Progenitor cell of endocrine pancreas (in vitro differentiated cells): ENCODE measurements at places on chromosomes 5 and 9.
A peak's percentile ranks its signal among the peaks of the same experiment; 100 is the strongest.

GRCh38 chr5:67144183-67144639, 52.4 kb downstream of the CD180 start:
- no peak for DNase-seq

DNA sequence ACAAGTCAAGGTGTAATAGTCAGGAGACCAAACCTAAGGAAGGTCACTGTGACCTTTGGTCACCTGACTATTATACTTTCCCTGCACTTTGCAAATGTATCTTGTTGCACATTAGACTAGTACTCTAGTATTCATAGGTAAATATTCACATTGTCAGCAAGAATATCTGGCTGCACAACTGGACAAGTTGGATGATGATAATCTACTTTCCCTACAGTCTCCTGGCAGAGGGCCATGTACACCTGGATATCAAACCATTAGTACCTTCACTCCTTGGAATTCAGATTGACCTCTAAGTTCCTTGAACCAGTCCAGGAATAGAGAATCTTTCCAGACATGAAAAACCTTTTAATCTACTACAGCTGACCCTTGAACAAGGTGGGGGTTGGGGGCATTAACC, 344.8 kb downstream of the DEPDC1B start:
- DNase-seq = no peak

- DNase-seq = no peak
Observed at GRCh38 chr5:644509-644908, 32.4 kb downstream of the CEP72 start.

DNA sequence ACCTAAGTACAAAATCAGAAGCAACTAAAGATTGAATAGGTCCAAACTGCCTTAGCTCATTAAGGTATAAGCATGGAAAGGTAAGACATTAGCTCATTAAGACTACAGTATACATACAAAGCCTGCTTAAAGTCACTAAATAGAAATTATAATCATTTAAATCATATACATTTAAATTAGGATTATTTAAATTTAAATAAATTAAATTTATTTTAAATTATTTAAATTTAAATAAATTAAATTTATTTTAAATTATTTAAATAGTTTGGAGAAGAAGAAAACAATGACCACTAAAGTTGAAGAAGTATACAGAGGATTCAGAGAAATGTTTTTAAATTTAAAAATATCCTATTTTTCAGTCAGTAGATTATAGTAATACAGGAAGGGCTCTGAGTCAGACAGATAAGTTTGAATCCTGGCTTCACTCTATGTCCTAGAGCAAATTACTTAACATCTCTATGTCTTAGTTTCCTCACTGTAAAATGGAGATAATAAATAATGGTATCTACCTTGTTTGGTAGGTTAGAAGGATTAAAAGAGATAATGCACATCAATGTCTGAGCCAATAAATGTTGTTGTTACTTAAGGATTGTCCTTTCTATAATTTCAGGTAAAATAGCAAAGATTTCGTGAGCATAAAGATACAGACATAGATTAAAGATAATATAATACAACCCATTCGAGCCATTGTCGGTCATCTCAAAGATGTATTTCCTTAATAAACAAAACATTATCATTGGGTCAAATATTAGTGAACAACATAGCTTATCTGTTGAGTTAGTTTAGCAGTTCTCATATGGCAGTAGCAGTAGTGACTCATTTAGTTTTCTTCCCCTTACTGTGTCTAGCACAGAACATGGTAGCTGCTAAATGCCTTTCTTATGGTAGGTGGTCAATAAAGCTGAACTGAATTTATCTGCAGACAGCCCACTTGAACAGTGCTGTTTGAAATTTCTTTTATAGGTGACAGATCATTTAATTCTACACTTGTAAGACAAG, 100.6 kb downstream of the KIAA0825 start:
- no peak for DNase-seq

- no peak for DNase-seq
Observed at GRCh38 chr5:6255956-6256355, 122.4 kb downstream of the MED10 start.

GRCh38 chr5:170444969-170445505, 55.9 kb upstream of the KCNMB1 start:
- DNase-seq = no peak

GRCh38 chr5:9251379-9251980, 294.4 kb downstream of the SEMA5A start:
- no peak for DNase-seq

GRCh38 chr5:40873286-40873880, 32.2 kb downstream of the CARD6 start:
- no peak for DNase-seq

DNA sequence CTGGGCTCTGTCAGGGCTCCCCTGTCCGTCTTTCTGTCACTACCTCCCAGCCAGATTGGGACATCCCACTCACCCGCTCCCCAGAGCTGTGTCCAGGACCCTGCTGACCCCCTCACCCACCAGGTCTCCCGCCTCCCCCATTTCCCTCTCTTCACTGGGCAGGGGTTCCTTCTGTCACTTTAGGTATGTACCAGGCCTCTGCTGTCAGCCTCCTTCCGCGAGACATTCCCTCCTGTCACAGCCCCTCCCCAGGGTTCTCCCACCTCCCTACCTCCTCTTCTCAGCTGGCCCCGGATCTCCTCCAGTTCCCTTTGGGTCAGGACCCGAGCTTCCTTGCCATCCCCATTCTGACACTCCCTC, 488 bp downstream of the POLR1E start:
- no peak for DNase-seq

- DNase-seq = no peak
Observed at GRCh38 chr9:109101810-109102209, 17.9 kb downstream of the TMEM245 start.

- DNase-seq = no peak
Observed at GRCh38 chr9:29289365-29289764, 1716.1 kb upstream of the C9orf72 start.

DNA sequence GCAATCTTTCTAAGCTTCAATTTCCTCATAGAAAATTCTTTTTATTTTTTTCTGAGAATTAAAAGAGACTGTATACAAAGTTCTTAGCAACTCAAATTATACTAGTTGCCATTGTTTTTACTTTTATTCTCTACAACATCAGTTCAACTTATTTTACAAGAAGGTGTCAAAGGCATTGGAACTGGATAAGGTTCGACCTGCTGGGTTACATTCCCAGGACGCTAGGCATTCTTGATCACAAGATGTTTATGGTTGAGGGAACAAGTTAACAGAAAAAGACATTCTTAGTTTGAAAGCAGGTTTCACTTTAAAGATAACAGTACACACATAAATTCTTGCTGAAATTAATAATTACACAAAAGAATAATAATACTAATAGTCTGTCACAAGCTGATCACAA, 163.5 kb upstream of the SNX2 start:
- no peak for DNase-seq

GRCh38 chr9:137969008-137969407, 91.4 kb downstream of the CACNA1B start:
- DNase-seq = no peak

DNA sequence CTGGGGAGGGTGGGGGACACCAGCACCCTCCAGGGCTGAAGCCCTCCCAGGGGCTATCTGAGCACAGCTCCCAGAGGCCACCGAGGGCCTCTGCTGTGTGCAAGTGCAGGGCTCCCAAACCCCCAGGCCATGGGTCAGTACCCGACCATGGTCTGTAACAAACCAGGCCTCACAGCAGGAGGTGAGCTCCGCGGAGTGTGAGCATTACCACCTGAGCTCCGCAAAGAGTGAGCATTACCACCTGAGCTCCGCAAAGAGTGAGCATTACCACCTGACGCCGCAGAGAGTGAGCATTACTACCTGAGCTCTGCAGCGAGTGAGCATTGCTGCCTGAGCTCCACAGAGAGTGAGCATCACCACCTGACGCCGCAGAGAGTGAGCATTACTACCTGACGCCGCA, 152.9 kb upstream of the IRX2 start:
- DNase-seq = no peak

DNA sequence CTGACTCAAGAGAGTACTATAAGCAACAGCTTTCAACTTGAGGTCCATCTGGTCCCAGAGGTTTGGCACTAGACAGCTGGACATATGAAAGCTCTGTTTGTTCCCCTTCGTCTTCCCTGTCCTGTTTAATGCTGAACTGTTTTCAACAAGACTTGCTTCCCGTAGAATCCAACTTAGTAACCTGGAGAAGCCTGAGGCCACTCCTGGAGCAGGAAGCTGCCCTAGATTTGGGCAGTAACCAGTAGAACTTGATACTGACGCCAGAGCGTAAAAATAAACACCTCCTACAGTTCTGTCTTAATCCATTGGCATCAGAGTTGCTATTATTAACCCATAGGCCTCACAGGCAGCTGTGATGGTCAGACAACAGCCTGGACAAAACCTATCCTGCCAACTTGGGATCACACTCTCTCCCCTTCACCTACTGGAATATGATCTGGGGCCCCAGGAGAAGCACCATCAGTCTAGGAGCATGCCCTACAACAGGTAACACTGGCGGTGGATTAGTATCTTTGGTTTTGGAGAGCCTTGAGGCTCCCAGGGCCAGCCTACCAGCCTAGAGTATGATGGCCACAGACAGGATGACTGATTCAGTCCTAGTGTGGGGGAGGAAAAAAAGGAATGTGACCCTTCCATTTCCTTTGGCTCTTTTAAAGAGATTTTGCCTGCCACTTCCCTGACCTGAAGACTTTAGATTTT, 29.2 kb downstream of the RUSC2 start:
- DNase-seq = no peak

GRCh38 chr9:124855566-124855943, 2.3 kb downstream of the WDR38 start:
- no peak for DNase-seq

- DNase-seq = no peak
Observed at GRCh38 chr9:124839612-124840299, 13.5 kb upstream of the WDR38 start.

- DNase-seq = no peak
Observed at GRCh38 chr9:117405950-117406705, 8.7 kb downstream of the ASTN2 start.

DNA sequence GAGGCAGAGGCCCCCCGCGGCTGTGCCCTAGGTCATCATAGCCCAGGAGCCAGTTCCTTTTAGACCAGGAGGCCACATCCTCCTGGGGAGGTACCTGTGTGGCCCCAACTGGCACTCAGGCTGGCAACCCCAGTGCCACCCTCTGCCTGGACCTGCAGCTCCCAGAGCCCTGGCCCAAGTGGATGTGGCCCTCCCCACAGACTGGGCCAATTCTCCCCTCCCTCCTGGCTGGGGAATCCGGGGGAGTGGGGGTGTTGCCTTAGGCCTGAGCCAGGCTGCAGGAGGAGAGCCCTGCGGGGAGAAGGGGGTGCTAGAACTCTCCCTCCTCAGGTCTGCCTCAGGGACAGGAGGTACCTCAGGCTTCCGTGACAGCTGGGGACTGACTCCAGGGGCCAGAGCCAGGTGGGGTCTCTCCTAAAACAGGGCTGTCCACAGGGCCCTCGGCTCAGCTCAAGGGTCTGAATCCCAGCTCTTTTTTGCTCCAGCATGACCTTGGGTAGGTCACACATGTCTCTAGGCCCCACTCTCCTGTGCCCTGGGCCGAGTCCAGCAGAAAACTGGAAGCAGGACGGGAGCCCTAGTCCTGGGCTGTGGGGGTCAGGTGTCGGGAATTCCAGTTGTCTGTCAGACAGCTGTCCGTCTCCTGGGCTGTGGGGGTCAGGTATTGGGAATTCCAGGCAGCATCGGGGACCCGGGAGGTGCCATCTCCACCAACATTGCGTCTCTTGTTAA, 9.6 kb downstream of the DNLZ start:
- no peak for DNase-seq

DNA sequence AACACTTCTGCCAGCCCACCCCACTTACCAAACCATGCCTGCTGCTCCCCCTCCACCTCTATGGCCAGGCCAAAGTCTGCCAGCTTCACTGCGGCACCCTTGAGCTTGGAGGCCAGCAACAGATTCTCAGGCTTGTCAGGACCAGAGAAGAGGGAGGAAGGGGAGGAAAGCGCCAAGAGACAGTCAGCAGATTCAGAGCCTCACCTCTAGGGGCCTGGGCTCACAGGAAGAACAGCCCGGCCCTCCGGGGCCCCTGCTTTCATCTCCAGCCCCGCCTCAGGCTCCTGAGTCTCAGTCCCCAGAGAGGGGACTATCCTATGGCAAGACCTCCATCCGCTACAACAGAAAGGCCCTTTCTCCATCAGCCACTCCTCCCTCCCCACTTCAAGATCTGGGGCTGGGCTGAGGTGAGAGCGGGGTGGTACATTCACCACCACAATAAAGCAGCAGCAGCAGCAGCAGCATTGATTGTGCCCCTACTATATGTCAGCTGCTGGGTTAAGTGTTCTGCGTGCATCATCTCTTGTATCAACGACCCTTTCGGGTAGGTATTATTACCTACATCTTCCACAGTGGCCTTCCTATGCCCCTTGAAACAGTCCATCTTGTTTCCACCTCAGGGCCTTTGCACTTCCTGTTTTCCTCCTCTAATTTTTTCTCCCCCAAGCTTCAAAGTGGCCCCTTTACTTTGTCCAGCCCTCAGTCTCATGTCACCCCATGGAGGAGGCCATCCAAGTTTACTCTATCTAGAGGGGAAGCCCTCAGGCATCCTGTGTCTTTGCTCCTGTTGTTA, 36.0 kb downstream of the CAMK2A start:
- no peak for DNase-seq

DNA sequence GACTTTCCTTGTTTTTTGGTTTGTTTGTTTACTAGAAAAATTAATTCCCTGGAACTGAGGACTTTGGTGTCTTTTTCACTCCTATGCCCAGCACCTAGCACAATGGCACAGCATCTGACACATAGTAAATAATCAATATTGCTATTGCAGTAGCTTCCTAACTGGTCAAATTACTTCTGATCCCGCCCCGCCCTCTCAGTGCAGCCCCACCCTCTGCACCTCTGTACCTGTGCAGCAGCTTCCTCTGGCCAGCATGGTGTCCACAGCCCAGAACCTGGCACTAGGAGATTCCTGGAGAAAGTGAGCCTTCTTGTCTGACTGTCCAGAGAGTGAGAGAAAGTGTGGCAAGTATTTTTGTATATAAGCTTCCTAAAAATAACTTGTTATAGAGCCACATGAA, 343.2 kb downstream of the ZNF608 start:
- no peak for DNase-seq

DNA sequence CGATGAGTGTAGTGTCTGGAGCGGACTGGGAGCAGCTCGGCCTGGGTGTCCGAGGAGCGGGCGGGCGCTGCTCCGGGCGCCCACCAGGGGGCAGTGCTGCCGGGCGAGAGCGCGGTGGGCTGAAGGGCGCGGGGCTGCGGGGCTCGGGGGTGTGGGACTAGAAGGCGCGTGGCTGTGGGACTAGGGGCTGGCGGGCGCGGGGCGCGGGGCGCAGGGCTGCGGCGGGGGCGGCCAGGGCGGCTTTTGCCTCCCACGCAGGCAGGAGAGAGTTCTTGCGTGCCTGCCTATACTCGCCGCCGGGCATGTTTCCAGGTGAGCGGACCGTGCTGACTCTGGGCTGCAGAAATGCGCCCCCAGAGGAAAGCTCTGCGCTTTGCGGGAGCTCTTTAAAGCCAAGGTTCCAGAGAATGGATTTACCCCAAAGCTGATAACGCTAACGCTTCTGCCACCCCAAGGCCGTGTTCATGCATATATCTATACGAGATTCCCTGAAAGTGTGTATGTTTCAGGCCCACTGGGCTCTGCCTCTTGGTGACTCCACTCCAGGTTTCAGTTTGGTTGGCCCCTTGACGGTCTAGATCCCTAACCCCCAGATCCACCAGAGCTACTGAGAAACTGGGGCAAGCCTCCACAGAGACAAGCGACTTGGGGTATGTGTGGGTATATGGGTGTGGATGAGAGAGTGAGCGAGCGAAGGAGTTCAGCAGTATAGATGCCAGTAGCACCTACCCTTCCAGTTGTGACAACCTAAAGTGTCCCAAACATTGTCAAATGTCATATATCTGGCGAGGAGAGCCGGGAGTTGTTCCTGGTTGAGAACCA, 56.2 kb downstream of the ACER2 start:
- peak; percentile 71 for DNase-seq

GRCh38 chr5:76720988-76721569, 5.2 kb downstream of the F2R start:
- DNase-seq = no peak
